ENCODE measurements at places on chromosomes 16 and 17.

DNA sequence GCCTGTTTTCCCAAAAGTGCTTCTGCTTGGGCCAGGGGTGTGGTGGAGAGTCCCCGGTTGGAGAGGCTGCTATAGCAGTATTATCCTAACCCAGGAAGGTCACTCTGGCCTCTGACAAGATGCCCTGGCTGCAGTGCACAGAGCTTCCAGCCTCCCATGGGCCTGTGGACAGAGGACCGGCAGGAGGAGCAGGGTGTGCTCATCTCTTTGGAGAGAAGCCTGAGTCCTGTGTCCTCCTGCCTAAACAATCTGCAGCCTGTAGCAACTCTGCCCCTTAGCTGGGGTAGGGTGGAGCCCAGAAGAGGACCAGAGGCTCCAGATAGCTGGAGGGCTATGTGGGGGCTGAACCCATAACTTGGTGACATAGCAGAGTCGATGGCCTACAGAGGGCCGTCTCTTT is 78.0 kb downstream of the MPRIP start:
- no peak for DNase-seq

GRCh38 chr17:2344528-2344927 is 7.2 kb downstream of the SGSM2 start:
- DNase-seq: no peak

GRCh38 chr16:55534756-55535155 is 25.9 kb downstream of the LPCAT2 start:
- no peak for DNase-seq

DNA sequence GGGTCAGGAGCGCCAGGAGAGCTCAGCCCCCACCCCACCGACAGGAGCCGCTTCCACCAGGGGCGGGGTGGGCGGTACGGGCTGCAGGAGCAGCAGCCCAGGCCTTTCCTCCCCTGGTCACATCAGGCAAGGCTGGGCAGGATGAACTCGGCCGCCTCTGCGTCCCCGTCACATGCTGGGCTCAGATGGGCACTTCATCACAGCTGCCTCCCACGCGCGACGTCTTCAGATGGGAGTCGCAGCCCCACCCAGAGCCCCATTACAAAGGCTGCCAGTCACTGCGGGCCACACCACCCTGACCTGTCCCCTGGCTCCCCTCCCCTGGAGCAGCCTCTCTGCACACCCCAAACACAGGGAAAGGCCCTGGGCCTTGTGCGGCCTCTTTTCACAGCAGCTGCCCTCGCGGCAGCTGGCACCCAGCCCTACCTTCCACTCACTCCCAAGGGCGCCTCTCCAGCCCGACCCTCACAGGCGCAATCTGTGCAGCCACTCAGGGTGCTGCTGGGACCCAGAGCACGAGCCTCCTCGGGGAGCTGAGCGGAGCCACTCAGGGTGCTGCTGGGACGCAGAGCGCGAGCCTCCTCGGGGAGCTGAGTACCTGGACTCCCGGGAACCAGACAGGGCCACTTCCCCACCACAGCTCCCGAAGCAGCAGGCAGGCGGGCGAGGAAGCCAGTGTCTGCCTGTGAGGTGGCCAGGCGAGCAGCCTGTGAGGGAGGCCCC is 4.7 kb downstream of the ZNF598 start:
- DNase-seq: no peak

GRCh38 chr16:66057057-66057456 is 309.4 kb upstream of the CDH5 start:
- DNase-seq: no peak

GRCh38 chr17:260031-260791 is 78.8 kb upstream of the DOC2B start:
- peak; percentile 3 for DNase-seq

Data from posterior cingulate gyrus (tissue), 11 donors.